ENCODE measurements at places on chromosomes 4 and X. TPM values are rescaled to one million over a fixed set of nuclear protein-coding genes. Genes with fewer than 3 reads are reported as not detected.

DNA sequence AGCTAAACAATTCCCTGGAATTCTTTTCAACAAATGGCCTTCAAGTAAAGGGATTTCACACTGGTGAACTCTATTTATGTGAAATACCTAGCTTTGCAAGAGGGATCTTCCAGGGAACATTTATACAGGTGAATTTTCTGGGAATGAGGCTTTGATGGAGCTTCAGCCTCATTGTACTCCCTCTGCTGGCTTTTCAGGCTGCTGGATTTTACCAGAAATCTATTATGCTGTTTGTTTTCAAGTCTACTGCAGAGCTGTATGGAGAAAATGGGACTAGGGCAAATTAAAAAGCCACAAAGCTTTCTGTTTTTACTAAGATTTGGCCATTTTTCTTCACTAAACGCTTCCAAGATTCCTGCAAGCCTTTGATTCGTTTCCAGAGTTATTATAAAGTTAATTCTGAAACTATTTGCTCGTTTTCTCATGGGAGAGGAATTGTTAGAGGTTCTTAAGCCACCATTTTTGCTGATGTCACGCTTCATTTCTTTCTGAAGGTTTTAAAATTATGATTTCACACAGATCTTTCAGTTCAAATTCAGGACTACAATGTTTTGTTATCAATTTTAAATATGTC is 31.6 kb downstream of the KDM6A start:
- no peaks in the 10 kb centered on the region for H3K36me3 ChIP-seq
- DNase-seq: no peak
- H3K4me3 ChIP-seq: no peak overlapping the region
- no peak overlapping the region for H3K27ac ChIP-seq

- H3K4me1 ChIP-seq: peaks cover under 1% of the 10 kb centered on the region
- no peak overlapping the region for H3K27ac ChIP-seq
- H3K36me3 ChIP-seq: no peaks in the 10 kb centered on the region
- H3K27me3 ChIP-seq: peaks cover 2% of the 10 kb centered on the region
- DNase-seq: no peak
- no peak overlapping the region for H3K4me3 ChIP-seq
These were observed 6.5 kb downstream of the ZNF280C start for GRCh38 chrX:130262231-130262630.

DNA sequence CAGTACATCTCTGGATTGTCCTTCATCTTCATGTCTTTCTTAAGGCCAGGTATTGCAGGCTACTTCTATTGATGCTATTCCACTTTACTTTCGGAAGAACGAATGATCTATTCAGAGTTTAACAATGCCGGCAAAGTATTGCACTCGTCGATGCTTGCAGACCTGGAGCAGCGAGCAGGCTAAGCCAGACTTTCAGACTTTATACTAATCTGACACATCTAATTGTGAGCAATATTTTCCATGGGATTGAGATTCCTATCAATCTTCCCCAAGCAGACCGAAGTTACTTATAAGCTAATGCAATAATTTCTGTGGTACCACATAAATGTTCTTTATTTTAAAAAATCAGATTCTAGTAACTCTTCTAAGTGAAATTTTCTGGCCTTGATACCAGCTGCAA is 1.6 kb downstream of the EMCN start:
- H3K4me3 ChIP-seq: no peak overlapping the region
- DNase-seq: no peak
- H3K36me3 ChIP-seq: no peaks in the 10 kb centered on the region
- peaks cover 18% of the 10 kb centered on the region for H3K4me1 ChIP-seq
- H3K27me3 ChIP-seq: no peaks in the 10 kb centered on the region

- H3K27ac ChIP-seq: no peak overlapping the region
- H3K4me3 ChIP-seq: no peak overlapping the region
- no peaks in the 10 kb centered on the region for H3K36me3 ChIP-seq
- peaks cover 2% of the 10 kb centered on the region for H3K27me3 ChIP-seq
- DNase-seq: no peak
- no peaks in the 10 kb centered on the region for H3K4me1 ChIP-seq
These were observed 4.8 kb upstream of the NKAP start for GRCh38 chrX:119948381-119948780.

GRCh38 chrX:69022430-69022829 is 142.8 kb downstream of the PJA1 start:
- H3K4me1 ChIP-seq: no peaks in the 10 kb centered on the region
- no peaks in the 10 kb centered on the region for H3K36me3 ChIP-seq
- no peak overlapping the region for H3K27ac ChIP-seq
- H3K4me3 ChIP-seq: no peak overlapping the region

DNA sequence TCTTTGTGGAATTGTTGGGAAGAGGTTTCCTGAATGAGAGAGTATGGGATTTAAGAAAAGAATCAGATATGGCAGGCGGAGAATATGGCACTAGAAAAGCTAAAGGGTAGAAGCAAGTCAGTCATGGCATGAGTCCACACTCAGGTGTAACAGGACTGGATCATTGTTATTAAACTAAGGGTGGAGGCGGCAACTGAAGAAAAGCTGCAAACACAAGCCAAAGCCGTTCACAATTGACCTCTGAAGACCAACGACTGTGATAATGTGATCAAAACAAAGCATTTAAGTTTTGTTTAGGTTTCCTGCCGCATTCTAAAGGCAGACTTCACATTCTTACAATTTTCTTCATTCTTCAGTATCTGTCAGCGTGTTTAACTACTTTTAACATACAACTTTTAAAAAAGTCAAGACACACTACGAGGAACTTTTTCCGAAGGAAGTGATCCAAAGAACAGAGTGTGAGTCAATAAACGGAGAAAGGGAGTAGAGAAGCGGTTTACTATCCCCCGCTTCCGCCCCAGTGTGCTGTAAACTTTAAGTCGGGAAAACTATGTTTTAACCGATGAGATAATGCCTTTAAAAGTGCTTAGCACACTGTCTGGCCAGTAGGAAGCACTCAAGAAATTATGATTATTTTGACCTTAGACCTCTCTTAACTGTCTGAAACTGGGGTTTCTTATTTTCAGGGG is 909 bp upstream of the SLAIN2 start:
- peaks cover 47% of the 10 kb centered on the region for H3K4me1 ChIP-seq
- no peaks in the 10 kb centered on the region for H3K36me3 ChIP-seq
- peak overlapping the region; percentile 98 for H3K27ac ChIP-seq

- peak overlapping the region; percentile 44 for H3K4me3 ChIP-seq
- peak; percentile 39 for DNase-seq
- no peak overlapping the region for H3K27ac ChIP-seq
These were observed 39.5 kb upstream of the CD40LG start for GRCh38 chrX:136608295-136608933.

DNA sequence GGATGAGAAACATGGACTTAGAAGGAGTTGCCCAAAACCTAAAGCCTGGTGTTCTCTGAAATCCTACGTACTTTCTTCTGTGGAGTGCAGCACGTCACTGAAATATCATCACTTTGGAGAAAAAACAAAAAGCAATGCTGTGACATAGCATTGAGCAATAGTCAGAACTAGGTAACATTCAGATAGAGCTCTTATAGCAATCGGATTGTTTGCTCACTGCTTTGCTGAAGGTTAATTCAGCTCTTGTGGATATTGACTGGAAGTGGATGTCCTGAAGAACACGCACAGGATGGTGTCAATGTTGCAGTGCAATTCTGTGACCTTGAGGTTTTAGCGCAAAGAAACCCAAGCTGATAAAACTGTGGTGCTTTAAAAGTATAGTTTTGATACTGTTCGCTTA is 114.2 kb upstream of the GRXCR1 start:
- no peak overlapping the region for H3K27ac ChIP-seq
- peaks cover 3% of the 10 kb centered on the region for H3K27me3 ChIP-seq
- no peak for DNase-seq
- no peaks in the 10 kb centered on the region for H3K4me1 ChIP-seq
- no peaks in the 10 kb centered on the region for H3K36me3 ChIP-seq

- H3K27me3 ChIP-seq: no peaks in the 10 kb centered on the region
- DNase-seq: no peak
- no peak overlapping the region for H3K27ac ChIP-seq
These were observed 958.0 kb downstream of the STPG2 start for GRCh38 chr4:97185233-97185632.

GRCh38 chr4:102500352-102500695 is 835 bp upstream of the NFKB1 start:
- peaks cover 16% of the 10 kb centered on the region for H3K27me3 ChIP-seq
- DNase-seq: peak; percentile 62
- H3K27ac ChIP-seq: peak overlapping the region; percentile 96
- H3K4me3 ChIP-seq: peak overlapping the region; percentile 86
- H3K4me1 ChIP-seq: peaks cover 35% of the 10 kb centered on the region

- no peak overlapping the region for H3K27ac ChIP-seq
- no peak overlapping the region for H3K4me3 ChIP-seq
- H3K36me3 ChIP-seq: peaks cover 24% of the 10 kb centered on the region
- H3K27me3 ChIP-seq: no peaks in the 10 kb centered on the region
- DNase-seq: no peak
- peaks cover under 1% of the 10 kb centered on the region for H3K4me1 ChIP-seq
These were observed 19.3 kb upstream of the MSMO1 start for GRCh38 chr4:165308166-165308565.

- no peak for DNase-seq
- no peaks in the 10 kb centered on the region for H3K4me1 ChIP-seq
- H3K27ac ChIP-seq: no peak overlapping the region
These were observed 25.4 kb upstream of the GNRHR start for GRCh38 chr4:67779631-67780030.

- H3K4me3 ChIP-seq: no peak overlapping the region
- no peaks in the 10 kb centered on the region for H3K36me3 ChIP-seq
- no peaks in the 10 kb centered on the region for H3K4me1 ChIP-seq
- no peak for DNase-seq
These were observed 658.5 kb downstream of the DACH2 start for GRCh38 chrX:86806786-86807185.

- no peak overlapping the region for H3K27ac ChIP-seq
- H3K36me3 ChIP-seq: no peaks in the 10 kb centered on the region
- H3K4me1 ChIP-seq: no peaks in the 10 kb centered on the region
- no peaks in the 10 kb centered on the region for H3K27me3 ChIP-seq
These were observed 316.8 kb downstream of the NAF1 start for GRCh38 chr4:162849937-162850336.

GRCh38 chr4:74335341-74336021 is 27.2 kb downstream of the EPGN start:
- H3K27me3 ChIP-seq: peaks cover 3% of the 10 kb centered on the region
- no peak overlapping the region for H3K4me3 ChIP-seq
- no peak overlapping the region for H3K27ac ChIP-seq
- DNase-seq: no peak
- no peaks in the 10 kb centered on the region for H3K36me3 ChIP-seq

PWWP3B gene
- not detected for polyA plus RNA-seq

ADAM29 gene
- polyA plus RNA-seq: not detected

RPGR gene
- polyA plus RNA-seq: 7.2 TPM

GYPE gene
- 3.7 TPM for polyA plus RNA-seq

AMBN gene
- not detected for polyA plus RNA-seq

PLXNB3 gene
- polyA plus RNA-seq: not detected

All from immature natural killer cell (primary cell).